ENCODE measurements at places on chromosomes 5 and 9. TPM values are rescaled to one million over a fixed set of nuclear protein-coding genes. Genes with fewer than 3 reads are reported as not detected.

The RFX3 gene
- 9.4 TPM for total RNA-seq

The SLC6A7 gene
- total RNA-seq = not detected

The SLC46A2 gene
- not detected for total RNA-seq

The WDR70 gene
- 36.8 TPM for total RNA-seq

The CBY3 gene
- total RNA-seq = 0.32 TPM

The SLC25A46 gene
- 48.1 TPM for total RNA-seq

The CDH6 gene
- not detected for total RNA-seq

The MAMDC4 gene
- 15.4 TPM for total RNA-seq

The IL13 gene
- 32.6 TPM for total RNA-seq

The SHOC1 gene
- total RNA-seq = not detected

The CCDC112 gene
- total RNA-seq = 1.2 TPM

The PIP5K1B gene
- 7.0 TPM for total RNA-seq

The RANBP17 gene
- total RNA-seq = not detected

The GABRP gene
- not detected for total RNA-seq

The SPINK1 gene
- not detected for total RNA-seq

The GPR150 gene
- total RNA-seq = 0.48 TPM

The EQTN gene
- total RNA-seq = not detected

The RNF224 gene
- total RNA-seq = not detected

The PCDHGA6 gene
- total RNA-seq = 0.57 TPM

The GBGT1 gene
- 5.7 TPM for total RNA-seq

The LCN10 gene
- total RNA-seq = 0.34 TPM

The NR5A1 gene
- total RNA-seq = not detected

The CARD19 gene
- 49.1 TPM for total RNA-seq

The APBA1 gene
- total RNA-seq = 6.2 TPM

The CXCL14 gene
- not detected for total RNA-seq

The RLN2 gene
- 1.8 TPM for total RNA-seq

The CDC20B gene
- 0.32 TPM for total RNA-seq

The HTR4 gene
- total RNA-seq = not detected

The PRR7 gene
- total RNA-seq = 6.0 TPM

The BNC2 gene
- not detected for total RNA-seq

The KIF24 gene
- 7.8 TPM for total RNA-seq

The MAP1B gene
- total RNA-seq = 0.09 TPM

The TAF11L10 gene
- total RNA-seq = not detected

The CCDC183 gene
- 0.55 TPM for total RNA-seq

The SLC6A3 gene
- 0.41 TPM for total RNA-seq

The FOXD4L4 gene
- total RNA-seq = 0.23 TPM

The RNF183 gene
- total RNA-seq = not detected

The VCAN gene
- not detected for total RNA-seq

The ATP10B gene
- not detected for total RNA-seq

The ANKRD34B gene
- not detected for total RNA-seq

The CLIC3 gene
- 0.91 TPM for total RNA-seq

The RELL2 gene
- total RNA-seq = 20.1 TPM

The WNT8A gene
- not detected for total RNA-seq

The SELENOP gene
- total RNA-seq = not detected

The PCDHA1 gene
- not detected for total RNA-seq

The CEL gene
- total RNA-seq = 2.5 TPM

The GLRX gene
- 48.9 TPM for total RNA-seq

The SPINK4 gene
- total RNA-seq = not detected

The SPARC gene
- 0.34 TPM for total RNA-seq

The NMUR2 gene
- not detected for total RNA-seq

The PCSK1 gene
- total RNA-seq = not detected

The SH3GL2 gene
- not detected for total RNA-seq

The SH2D3C gene
- 58.4 TPM for total RNA-seq

The SPATA31D4 gene
- total RNA-seq = not detected

The ANKRD33B gene
- 5.7 TPM for total RNA-seq

The STC2 gene
- 10.5 TPM for total RNA-seq

The AMBP gene
- total RNA-seq = not detected

The ANXA1 gene
- 200 TPM for total RNA-seq

The IRX2 gene
- total RNA-seq = not detected

The SPAAR gene
- total RNA-seq = not detected

Measured in T-helper 2 cell treated with Interferon-gamma antibody and Interleukin-4, amounts not matched to agents 100 ng/mL and 5 ng/mL, for 36 hours (primary cell).